ENCODE measurements at places on chromosomes 11 and 22.

- no peak for DNase-seq
These were observed 44.4 kb upstream of the ST14 start for GRCh38 chr11:130115218-130115617.

DNA sequence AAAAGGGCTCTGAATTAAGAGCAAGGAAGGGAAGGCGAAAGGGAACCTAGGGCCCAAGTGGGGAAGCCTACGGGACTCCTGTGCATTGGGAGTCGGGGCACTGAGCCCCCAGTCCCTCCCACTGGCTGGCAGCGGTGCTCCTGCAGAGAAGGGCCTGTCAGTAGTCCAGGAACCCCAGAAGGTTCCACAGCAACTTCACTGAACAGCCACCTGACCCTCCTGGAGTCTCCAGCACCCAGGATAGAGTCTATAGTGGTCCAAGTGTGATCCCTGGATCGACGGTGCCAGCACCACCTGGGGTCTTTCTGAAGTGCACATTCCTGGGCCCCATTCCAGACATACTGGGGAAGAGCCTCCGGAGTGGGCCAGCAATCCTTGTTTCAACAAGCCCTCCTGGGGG, 100.0 kb upstream of the B3GAT1 start:
- DNase-seq, result no peak

- no peak for DNase-seq
These were observed 739.8 kb upstream of the API5 start for GRCh38 chr11:42571878-42572610.

DNA sequence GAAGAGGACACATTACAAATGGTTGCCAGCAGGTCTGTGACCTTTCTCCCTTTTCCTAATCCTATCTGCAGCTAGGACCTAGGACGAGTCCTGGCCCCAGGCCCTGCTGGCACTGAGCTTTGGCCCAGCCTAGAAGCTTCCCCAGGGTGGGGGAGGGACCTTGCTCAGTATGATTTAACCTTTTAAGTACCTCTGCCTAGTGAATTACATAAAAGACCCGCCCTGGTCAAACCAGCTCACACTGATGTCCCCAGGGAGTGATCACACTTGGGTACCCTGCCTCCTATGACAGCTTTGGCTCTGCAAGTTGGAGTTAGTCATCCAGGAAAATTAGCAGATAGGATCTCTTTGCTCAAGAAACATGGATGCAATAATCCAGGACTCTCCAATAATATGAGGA, 21.9 kb downstream of the ASCC2 start:
- no peak for DNase-seq

DNA sequence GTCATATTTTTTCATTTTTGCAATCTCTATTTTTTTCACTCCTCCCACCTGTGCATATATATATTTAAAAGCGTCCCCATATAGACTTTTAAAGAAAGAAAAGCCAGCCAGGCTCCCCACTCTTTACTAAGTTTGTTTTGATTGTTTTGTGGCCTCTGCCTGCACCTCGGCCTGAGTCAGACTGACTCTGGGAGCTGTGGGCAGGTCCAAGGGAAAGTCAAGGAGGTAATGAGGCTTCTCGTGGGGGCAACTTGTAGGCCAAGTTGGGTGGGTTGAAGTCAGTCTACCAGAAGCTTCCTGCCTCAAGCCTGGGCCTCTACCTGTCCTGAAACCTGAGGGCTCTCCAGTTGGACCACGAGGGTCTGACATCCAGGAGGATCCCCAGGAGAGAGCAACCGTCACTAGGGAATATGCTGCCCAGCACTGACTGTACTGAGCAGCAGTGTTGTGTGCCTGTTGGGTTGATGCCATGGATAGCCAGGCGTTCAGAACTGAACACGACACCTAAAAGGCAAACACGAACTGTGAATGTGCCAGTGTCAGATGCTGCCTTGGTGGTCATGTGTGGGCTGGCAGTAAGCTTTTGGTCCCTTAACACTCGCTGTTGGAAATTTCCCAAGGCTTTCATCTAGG, 58.8 kb downstream of the BMAL1 start:
- DNase-seq, result peak; percentile 29

DNA sequence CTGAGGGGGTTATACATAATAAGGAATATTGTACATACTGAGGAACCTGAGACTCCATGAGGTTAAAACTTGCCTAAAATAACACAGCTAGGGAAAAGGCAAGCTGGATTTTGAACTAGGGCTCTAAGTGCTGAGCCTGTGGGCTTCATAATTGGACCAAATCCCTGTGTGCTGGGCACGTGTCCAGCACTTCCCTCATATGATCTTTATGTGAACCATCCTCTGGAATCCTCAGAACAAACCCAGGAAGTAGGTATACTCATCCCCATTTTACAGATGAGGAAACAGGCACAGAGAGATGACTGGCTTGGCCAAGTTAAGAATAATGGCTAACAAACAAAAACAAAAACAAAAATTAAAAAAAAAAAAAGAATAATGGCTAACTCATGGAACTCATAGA, 14.9 kb downstream of the RTN4RL2 start:
- no peak for DNase-seq

GRCh38 chr11:120208777-120209176, 2.1 kb upstream of the OAF start:
- peak; percentile 69 for DNase-seq

DNA sequence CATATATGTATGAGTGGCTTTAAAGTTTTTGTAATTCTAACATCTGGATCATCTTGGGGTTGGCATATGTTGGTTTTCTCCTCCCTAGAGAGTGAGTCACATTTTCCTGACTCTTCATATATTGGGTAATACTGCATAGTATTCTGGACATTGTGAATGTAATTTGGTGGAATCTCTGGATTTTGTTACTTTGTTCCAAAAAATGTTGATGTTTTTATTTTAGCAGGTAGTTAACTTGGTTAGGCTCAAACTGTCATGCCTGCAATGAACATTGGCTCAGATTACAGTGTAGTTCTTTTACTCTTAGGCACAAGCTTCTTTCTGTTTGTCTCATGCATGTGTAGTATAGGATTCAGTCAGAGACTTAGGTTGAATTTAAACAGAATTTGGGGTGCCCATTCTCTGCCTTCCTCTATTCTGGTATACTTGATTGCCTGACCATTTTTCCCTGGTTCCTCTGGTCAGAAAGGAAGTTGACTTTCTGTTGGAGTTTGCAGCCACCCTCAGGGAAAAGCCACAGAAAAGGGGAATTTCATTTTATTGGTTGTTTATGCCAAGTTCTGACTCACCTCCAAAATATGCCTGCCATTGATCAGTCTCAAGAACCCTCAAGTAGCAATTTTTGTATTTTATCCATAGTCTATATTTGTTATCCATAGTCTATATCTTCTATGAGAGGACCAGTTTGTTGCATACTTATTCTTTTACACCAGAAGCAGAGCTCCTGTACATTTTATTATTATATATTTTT, 151.7 kb downstream of the UVRAG start:
- DNase-seq, result peak; percentile 25

DNA sequence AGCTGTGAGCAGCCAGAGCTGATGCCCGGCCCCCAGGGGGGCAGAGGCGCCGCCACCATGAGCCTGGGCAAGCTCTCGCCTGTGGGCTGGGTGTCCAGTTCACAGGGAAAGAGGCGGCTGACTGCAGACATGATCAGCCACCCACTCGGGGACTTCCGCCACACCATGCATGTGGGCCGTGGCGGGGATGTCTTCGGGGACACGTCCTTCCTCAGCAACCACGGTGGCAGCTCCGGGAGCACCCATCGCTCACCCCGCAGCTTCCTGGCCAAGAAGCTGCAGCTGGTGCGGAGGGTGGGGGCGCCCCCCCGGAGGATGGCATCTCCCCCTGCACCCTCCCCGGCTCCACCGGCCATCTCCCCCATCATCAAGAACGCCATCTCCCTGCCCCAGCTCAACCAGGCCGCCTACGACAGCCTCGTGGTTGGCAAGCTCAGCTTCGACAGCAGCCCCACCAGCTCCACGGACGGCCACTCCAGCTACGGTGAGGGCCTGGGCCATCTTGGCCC, 6.1 kb downstream of the CDC42EP1 start:
- no peak for DNase-seq

DNA sequence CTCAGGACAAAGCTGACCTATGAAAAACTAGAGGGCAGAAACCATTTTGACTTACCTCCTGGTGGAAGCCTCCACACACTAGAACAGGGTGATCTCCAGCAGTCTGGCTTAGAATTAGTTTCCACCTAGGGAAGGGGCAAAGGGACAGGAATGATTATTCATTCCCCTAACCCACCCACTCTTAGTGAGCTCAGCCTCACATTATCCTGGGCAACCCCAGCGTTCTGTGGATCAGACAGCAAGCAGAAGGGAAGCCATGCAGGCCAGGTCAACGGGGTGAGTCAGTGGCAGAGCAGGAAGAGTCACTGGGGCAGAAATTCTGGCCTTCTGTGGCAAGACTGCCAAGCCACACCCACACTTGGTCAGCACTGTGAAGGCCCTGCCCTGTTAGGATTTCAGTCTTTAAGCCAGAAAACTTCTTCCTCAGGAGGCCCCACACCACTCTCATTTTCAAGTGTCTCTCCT, 10.5 kb downstream of the NUMA1 start:
- peak; percentile 94 for DNase-seq

DNA sequence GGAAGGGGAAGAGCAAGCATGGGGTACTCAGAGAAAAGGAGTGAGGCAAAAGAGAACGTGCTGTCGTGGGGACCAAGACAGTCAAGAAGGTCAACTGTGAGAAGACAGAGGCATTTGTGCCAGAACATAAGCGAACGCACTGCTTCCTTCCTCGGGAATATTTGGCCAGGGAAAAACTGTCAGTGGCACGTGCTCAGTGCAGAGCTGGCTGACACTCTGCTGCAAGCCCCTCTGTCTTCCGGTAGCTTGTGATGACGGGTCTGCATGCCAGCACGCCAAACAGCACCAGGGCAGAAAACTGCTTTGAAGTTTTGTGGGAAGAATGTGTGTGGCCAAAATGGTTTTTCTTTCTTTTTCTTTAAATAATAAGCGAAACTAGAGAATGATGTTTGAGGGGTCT, 60.6 kb downstream of the SMCO4 start:
- DNase-seq, result no peak

DNA sequence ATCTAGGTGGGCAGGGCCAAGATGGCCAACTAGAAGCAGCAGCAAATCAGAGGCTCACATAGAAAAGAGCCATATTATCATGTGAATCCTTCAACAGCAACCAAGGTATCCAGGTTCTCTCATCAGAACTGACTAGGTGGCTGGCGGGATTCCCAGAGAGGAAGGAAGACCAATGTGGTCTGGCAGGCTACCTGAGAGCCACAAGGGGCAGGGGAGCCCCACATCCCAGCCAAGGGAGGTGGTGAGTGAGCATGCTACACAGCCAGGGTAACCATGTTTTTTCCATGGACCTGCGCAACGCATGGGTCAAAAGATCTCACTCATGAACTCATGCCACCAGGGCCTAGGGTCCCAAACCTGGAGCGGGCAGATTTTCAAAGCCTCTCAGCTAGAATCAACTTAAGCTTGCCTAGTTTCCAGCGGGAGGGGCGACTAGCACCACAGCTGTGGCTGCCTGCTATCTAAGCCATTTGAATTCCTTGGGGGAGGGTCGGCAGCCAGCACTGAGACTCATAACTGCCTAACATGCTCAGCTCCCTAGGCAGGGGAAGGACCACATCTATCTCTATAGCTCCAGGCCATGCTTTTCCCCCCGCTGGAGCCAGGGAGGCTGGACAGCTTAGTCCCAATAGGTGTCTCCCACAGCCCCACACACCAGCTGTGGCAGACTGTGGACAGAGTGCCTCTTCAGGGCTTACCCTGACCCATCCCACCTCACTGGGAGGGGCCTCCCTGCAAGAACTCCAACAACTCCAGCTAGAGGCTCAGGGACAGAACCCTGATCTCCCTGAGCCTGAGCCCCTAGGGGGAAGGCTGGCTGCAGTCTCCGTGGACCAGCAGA, 28.7 kb upstream of the CASP12 start:
- no peak for DNase-seq

DNA sequence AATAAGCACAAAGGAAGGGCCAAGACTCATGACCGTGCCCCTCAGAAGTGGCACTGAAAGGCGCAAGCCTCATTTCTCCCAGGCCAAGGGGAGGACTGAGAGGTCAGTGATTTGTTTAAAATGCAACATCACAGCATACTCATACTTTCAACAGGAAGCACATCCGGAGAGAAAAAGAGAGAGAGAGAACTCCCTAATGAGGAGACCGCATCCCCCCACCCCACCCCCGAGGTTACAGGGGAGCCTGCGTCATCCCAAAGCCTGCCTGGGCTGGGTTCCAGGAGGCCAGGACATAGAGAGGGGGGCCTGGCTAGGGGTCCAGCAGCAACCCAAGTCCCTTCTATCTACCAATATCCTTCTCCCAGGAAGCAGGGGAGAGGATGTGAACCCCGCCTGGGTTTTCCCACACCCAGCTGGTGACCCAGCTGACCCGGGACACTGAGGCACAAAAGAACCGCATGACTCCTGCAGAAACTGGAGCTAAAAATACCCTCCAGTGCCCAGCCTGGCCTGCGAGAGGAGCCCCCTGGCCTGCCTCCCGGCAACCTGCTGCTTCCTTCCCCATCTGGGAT, 3.8 kb downstream of the CSNK1E start:
- peak; percentile 81 for DNase-seq

DNA sequence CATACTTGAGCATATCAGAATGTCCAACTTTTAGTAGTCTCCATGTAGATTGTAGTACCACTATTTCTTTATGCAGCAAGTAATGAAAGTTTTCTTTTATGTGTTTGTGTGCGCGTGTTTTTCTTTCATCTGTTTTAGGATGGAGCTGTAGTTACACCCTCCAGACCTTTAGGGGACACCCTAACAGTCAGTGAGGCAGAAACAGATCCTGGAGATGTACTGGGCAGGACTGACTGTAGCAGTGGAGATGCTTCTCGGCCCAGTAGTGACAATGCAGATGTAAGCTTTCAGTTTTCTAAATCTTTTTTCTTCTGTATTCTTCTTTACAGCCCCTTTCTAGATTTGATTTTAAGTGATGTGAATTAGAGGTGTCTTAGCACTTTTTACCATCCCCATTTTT, 79.9 kb upstream of the GRIK4 start:
- peak; percentile 78 for DNase-seq

DNA sequence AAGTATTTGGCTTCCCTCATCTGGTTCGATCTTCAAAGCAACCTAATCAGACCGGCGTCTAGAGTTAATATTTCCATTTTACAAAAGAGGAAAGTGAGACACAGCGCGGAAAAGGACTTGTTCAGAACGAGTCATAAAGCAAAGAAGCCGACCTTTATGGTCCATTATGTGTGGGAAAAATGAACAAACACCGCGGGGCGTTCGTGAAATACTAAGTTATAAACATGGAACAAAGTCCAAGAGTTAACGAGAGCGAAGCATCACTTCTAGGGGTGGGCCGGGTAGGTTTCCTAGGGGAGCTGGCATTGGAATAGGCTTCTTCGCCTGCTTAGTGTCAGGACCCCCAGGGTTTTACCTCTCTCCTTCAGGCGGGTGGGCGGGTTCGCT, 575 bp downstream of the DUSP18 start:
- peak; percentile 6 for DNase-seq

DNA sequence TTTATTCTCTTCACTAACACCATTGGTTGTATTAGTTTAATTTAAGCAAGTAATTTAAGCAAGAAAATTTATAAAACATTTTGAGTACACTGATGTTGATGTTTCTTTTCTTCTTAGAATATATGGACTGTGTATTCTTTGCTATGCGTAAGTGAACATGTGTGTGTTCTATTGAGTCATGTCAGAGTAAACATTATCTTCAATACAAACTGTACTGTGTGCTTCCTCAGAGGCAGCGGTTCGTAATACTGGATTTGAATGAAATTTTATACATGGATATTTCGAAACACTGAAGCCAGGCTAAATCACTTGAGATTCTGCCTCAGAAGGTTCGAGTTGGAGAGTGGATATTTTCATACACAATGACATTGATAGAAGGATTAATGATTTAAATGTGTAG, 452.6 kb downstream of the LUZP2 start:
- DNase-seq, result no peak
